HAP-1 (cell line): ENCODE measurements at places on chromosomes 16 and 17.

GRCh38 chr17:12310811-12311210, 290.1 kb downstream of the MAP2K4 start:
- DNase-seq = no peak

DNA sequence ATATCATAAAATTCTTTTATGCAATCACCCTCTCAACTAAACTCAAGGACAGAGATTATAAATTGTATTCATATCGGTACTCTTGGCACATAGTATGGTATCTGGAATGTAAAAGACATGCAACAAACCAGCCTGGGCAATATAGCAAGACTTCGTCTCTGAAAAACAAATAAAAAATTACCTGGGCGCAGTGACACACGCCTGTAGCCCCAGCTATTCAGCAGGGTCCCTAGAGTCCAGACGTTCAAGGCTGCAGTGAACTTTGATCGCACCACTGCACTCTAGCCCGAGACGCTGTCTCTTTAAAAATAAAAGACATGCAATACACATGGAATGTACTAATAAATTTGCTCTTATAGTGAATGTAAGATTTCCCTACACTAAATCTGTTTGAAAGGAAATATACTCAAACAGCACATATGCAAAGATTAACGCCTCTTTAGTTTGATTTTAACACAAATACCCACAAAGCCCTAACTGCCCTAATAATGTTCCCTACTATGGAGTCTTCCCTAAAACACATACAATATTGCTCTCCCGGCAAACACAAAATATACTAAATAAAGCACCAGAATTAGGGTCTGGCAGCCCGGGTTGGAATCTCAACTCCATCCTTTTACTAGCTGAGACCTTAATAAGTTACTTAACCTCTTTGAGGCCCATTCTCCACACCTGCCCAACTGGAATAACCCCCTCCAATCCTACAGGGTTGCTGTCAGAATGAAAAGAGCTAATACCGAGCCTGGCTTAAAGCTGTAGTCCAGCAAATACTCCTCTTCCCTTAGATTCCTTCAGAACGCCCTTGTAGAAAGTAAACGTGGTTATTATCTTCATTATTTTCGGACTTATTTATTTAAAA, 1.2 kb downstream of the ABCA5 start:
- no peak for DNase-seq

- DNase-seq = no peak
Measured at GRCh38 chr16:89187770-89188392, 12.5 kb downstream of the SLC22A31 start.

GRCh38 chr16:48498769-48499631, 111.0 kb downstream of the N4BP1 start:
- no peak for DNase-seq

DNA sequence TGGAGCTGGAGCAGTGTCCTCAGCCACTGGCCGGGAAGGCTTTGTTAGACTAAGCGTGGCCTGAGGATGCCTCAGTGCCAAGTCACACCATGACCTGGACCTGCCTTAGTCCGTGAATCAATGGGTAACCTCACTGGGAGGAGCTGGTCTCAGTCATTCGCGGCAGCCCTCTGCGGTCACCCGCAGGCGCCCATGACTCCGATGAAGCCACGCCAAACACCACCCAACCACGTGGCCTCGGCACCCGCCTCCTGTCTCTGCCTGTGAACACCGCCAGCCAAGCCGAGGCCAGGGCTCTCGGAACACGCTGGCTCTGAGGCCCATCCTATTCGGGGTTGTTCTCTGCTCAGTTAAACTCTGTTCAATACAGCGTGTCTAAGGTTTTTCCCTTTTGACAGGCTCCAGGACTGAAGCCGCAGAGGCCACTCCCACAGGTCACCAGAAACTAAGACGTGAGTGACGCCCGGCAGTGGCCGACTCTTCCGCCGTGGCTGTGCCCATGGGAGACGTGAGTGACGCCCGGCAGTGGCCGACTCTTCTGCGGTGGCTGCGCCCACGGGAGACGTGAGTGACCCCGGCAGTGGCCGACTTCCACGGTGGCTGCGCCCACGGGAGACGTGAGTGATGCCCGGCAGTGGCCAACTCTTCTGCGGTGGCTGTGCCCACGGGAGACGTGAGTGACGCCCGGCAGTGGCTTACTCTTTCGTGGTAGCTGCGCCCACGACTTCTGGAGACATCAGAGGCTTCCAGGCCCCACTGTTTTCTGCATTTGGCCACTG, 16.8 kb upstream of the PABPN1L start:
- DNase-seq = no peak

DNA sequence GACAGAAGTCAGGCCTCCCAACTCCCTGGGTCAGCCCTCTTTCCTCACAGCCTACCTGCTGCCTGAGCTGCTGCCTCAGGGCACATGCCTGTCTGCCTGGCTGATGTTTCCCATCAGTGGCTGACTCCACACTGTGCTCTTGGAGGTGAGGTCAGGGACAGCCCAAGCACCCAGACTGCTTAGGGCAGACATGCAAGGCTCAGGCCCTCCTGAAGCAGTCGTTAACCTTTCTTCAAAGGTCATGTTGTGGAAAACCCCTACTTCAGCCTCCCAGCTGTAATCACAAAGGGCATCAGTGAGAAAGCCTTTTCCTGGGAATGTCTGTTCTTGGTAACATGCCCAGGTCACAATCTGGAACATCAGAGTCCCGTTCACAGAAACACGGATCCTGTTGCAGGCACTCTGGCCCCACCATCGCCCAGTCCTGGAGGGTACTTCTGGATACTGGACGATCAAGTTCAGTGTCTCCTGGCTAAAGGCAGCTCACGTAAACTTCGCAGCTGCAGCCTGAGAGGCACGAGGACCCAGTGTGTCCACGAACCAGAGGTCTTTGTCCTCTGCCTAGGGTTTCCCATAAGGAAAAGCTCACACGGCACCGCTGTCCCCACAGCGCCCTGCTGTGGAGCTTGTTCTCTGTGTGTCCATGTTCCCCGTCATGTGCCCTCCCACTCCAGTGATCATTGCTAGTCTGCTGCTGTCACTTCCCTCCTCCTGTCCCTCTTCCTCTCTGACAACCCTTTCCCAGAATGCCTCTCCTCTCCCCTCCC, 54.9 kb downstream of the GNAO1 start:
- no peak for DNase-seq

GRCh38 chr17:60153606-60154390, 4.0 kb downstream of the CA4 start:
- DNase-seq = no peak

- DNase-seq = no peak
Measured at GRCh38 chr17:3276126-3276525, 22.0 kb downstream of the OR3A1 start.

- DNase-seq = no peak
Measured at GRCh38 chr16:89841275-89841674, 13.0 kb downstream of the SPIRE2 start.

GRCh38 chr16:49578435-49579024, 204.9 kb downstream of the C16orf78 start:
- no peak for DNase-seq

- DNase-seq = no peak
Measured at GRCh38 chr17:48012654-48013053, 24.9 kb downstream of the COPZ2 start.

DNA sequence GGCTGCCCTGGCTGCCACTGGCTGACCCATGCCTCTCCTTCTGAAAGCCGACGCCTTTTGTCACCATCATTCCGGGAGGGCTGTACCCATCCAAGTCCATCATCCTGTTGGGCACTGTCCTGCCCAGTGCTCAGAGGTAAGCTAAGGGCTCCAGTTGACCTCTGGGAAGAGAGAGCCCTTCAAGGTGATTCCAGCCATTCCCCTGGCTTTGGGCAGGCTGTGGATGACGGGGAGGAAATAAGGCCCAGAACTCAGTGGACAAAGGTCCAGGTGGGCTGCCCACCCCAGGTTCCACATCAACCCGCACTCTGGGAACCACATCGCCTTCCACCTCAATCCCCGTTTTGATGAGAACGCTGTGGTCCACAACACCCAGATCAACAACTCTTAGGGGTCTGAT, 45.8 kb downstream of the NOS2 start:
- DNase-seq = no peak

- DNase-seq = no peak
Measured at GRCh38 chr17:17118399-17118798, 76.1 kb downstream of the MPRIP start.

GRCh38 chr17:35080536-35080935, 17.0 kb upstream of the RFFL start:
- no peak for DNase-seq

DNA sequence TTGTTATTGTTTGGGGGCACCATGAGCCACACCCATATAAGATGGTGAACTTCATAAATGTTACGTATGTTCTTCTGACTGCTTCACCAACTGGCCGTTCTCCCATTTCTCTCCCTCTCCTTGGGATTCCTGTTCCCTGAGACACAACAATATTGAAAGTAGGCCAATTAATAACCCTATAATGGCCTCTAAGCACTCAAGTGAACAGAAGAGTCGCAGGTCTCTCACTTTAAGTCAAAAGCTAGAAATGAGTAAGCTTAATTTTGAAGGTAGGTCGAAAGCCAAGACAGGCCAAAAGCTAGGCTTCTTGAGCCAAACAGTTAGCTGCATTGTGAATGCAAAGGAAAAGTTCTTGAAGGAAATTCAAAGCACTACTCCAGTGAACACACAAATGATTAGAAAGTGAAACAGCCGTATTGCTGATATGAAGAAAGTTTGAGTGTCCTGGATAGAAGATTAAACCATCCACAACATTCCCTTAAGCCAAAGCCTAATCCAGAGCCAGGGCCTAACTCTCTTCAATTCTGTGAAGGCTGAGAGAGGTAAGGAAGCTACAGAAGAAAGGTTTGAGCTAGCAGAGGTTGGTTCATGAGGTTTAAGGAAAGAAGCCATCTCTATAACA, 25.8 kb downstream of the HLF start:
- no peak for DNase-seq

DNA sequence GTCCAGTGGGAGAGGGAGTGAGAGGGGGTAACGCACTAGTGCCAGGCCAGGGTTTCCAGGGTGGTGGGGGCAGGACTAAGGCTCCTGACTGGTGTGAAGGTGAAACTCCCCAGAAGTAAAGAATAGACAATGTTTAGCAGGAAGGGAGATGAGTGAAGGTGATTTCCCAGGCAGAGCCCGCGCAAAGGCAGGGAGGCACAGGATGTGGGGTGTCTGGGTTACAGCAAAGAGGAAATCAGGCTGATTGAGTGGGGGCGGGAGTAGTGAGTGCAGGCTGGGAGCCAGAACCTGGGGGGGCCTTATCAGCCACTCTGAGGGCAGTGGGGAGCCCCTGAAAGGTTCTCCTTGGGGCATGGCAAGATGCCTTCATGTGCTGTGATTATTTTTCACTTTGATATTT, 167.5 kb downstream of the UTP18 start:
- DNase-seq = no peak

DNA sequence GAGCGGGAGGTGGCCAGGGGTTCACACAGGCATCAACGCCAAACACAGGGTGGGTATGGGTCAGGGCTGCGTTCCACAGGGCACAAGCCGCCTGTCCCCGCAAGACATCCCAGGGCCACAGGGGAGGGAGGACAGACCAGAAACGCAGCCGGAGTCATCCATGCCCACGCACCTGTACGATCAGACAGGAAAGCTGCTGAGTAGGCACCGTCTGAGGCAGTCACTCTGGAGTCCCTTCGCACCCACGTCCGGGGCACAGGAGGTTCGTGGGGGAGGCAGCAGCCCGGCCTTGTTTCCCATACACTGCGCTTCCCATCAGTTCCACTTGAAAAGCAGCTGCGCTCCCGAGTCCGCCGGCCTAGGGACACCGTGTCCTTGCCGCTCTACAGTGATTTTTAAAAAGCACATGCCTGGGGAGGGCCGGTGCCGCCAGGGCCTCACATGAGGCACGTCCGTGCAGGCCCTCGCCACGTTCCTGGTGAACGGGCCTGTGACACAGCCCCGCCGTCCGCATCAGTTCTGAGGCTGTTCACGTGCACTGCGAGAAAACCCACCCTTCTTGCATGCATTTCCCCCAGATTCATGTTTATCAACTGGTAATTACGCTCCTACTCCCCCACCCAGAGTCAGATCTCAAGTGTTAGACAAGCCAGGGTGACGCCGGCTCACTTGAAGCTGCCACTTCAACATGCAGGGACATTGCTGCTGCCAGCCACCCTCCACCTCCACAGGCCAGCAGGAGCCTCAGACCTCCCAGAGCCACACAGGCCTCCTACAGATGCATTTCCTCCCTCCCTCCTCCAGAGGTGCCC, 34.8 kb downstream of the WDR45B start:
- DNase-seq = no peak

DNA sequence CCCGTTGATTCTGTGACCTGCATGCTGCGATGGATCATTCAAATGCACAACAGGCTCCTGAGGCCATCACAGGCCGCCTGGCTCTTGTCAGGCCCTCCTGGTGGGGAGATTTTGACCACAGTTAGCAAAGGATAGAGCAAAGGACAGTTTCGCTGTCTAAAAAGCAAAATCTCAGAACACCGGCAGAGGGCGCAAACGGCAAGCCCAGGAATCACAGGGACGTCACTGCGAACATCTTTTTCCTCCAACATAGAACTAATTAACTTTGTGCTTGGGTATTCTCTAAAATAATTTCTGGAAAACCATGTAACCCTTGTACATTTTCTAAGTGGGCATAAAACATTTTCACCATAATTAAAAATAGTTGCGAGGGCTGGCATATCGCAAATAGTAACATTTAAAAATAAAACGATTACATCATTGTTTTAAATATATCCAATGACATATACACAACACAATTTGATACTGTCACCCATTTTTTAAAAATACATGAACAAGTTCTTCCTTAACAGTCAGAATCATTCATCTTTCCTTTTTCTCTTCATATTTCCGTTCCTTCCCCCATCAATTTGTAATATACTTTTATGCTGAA, 19.7 kb upstream of the SLC47A1 start:
- peak; percentile 66 for DNase-seq

GRCh38 chr17:79916991-79917901, 78.0 kb upstream of the CBX4 start:
- DNase-seq = no peak

GRCh38 chr17:67441896-67442219, 64.8 kb downstream of the PITPNC1 start:
- DNase-seq = no peak

DNA sequence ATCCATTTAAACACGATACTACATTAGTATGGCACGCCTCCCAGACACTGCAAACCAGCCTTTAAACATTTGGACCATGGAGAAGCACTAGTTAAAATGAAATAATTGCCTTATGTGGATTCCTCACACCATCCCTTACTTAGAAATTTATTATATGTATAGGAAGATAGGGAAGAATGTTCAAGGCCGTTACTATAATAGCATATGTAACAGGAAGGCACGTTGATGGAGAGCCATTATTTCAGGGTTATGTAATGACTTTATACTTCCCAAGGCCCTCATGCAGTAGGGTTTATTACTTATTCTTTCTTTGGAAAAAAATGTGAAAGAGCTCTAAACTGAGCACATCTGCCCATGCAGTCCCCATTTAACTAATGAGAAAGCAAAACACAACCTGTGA, 96.6 kb upstream of the CACNG5 start:
- no peak for DNase-seq

DNA sequence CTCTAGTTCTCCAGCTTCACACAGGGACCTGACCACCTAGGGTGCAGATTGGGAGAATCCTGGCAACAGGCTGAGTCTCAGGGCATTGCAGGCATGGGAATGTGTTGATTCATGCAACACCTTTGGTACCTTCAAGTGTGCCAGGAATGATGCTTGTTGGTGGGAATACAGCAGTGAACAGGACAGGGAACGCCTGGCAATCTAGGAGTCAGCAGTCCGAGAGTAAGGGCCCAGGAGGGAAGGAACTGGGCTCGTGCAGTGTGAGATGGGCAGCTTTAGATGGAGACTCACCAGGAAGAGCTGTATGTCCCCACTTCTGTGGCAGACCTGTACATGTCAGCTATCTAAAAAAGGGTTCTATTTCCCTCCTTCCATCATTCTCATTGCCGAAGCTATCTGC, 12.0 kb upstream of the MRC2 start:
- no peak for DNase-seq

- no peak for DNase-seq
Measured at GRCh38 chr16:10684511-10685151, 10.1 kb downstream of the TEKT5 start.
